Stimulated activated CD8-positive, alpha-beta memory T cell treated with anti-CD3 and anti-CD28 coated beads, Interleukin-7, amount 100 ng/mL, for 24 hours (primary cell): ENCODE measurements at places on chromosomes 16 and 17.
A peak's percentile ranks its signal among the peaks of the same experiment; 100 is the strongest.

DNA sequence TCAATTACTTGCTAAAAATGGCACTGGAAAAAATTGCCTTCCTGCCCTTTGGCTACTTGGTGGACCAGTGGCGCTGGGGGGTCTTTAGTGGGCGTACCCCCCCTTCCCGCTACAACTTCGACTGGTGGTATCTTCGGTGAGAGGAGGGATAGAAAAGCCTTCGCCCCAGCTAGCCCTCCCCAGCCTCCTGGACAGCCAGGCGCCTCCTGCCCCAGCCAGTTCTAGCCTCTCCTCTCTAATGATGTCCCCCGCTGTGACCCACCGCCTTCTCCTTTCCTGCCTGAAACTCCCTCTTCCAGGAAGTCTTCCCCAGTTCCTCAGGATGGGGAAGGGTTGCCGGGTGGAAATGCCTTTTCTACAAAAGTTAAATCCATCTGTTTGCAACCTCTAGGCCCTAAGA lies 6.2 kb downstream of the ACE start:
- DNase-seq: no peak

- no peak for DNase-seq
Observed at GRCh38 chr16:23595246-23595950, 718 bp downstream of the NDUFAB1 start.

DNA sequence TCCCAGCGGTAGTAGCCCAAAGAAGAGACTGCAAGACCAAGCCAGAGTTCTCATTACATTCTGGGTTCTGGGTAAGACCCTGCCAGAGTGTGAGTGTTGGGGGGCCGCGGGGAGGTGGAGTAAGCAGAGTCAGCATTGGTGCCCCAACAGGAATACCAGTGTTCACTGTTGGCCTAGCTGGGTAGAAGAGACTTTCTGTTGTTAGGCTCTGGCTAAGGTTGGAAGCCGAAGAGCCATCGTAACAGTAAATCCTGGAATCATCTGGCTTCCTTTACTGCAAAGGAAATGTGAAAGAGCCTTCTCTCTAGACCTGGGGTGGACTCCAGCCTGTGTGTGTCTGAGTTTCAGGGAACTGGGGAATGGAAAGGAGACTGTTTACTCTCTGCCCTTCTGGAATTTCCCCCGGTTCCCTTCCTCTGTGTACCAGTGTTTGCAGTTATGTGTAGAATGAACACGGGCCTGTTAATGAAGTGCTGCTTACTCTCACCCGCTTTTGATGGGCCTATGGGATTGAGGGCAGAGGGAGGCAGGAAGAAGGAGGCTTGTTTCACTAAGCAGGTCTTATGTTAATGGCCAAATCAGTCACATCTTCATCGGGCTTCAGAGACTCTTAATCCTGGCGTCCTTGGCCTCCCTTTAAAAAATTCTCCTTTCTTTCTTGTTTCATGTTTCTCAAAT lies 68.5 kb downstream of the WWP2 start:
- DNase-seq: no peak

DNA sequence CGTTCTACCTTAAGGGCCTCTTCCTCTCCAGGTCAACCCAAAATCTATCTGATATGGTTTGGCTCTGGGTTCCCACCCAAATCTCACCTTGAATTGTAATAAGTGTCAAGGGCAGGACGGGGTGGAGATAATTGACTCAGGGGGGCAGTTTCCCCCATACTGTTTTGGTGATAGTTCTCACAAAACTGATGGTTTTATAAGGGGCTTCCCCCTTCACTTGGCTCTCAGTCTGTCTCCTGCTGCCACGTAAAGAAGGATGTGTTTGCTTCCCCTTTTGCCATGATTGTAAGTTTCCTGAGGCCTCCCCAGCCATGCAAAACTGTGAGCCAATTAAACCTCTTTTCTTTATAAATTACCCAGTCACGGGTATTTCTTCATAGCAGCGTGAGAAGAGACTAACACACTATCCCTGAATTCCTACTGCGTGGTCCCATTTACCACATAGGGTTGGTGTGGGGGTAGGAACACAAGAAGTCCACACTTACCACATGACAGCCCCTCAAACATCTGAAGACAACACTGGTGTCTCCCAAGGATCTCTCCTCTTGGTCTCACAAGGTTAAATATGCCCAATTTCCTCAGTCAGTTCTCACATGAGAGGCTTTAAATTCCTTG lies 8.2 kb downstream of the COTL1 start:
- DNase-seq: no peak

GRCh38 chr16:28823291-28823872 lies 583 bp downstream of the ATXN2L start:
- DNase-seq: no peak

GRCh38 chr17:76207275-76208059 lies 32.8 kb downstream of the RNF157 start:
- no peak for DNase-seq

- DNase-seq: peak; percentile 22
Observed at GRCh38 chr16:67562918-67563707, 787 bp downstream of the CTCF start.

DNA sequence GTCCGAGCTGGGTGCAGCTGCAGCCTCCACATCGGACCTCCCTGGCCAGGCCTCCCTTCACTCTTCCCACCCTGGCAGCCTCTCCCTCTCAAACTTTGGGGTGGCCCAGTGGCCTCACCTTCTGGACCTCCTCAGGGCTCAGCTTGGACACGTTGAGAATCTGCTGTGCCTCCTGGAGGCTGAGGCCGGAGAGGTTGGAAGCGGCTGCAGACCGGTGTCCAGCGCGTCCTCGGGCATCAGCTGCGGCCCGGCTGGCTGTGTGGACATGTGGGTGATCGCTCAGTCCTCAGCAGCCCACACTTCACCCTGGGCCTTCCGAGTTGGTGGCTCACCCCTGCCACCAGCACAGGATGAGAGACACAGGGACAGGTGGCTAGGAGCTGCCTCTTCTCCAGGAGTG lies 9.9 kb downstream of the PAM16 start:
- no peak for DNase-seq

DNA sequence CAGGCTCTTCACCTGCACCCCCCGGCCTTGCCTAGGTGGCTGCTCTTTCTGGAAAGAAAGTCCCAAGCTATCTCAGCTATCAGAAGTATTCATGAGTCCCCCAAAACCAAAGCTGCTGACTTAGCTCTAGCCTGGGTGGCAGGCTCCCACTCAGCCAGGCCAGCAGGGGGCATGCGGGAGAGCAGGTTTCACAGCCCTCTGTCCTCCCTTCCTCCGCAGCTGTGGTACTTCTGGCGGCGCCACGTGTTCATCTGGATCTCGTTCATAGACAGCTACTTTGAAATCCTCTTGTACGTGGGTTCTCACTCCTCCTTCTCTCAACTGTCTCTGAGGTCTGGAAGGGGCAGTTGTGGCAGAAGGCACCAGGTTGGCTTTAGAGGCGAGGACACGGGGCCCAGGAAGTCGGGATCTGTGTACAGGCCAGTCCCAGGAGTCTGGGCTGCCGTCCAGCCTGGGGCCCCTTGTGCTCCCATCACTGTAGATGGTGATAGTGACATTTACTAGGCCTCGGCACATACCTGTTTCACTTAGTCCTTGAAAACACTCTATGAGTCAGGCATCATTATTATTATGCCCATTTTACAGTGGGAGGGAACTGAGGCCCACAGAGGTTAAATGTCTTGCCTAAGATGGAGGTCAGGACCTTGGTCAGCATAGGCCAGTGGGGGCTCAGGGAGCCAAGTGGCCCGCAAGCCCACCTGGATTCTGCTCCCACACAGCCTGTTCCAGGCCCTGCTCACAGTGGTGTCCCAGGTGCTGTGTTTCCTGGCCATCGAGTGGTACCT lies 12.9 kb downstream of the TRPV2 start:
- DNase-seq: no peak

- DNase-seq: no peak
Observed at GRCh38 chr17:74325376-74325742, 667 bp upstream of the KIF19 start.

DNA sequence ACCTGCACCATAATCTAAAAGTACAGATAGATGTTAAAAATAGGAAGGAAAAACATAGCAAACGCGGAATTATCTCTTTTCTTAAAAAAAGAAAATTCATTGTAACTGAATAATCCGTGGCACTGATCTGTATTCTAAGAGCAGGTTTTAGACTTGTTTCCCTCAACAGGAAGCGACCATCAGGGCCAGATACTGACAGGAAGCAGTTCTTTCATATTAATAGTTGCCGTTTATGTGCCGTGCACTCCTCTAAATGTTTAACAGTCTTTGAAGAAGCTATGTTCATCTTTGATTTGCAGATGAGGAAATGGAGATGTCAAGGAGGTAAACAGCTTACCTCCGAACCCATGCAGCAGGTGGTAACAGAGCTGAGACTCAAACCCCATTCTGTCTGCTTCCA lies 23.6 kb downstream of the DYNLRB2 start:
- DNase-seq: no peak

GRCh38 chr16:81900456-81900855 lies 110.8 kb downstream of the SDR42E1 start:
- no peak for DNase-seq

GRCh38 chr16:81518439-81518757 lies 73.8 kb downstream of the CMIP start:
- no peak for DNase-seq

DNA sequence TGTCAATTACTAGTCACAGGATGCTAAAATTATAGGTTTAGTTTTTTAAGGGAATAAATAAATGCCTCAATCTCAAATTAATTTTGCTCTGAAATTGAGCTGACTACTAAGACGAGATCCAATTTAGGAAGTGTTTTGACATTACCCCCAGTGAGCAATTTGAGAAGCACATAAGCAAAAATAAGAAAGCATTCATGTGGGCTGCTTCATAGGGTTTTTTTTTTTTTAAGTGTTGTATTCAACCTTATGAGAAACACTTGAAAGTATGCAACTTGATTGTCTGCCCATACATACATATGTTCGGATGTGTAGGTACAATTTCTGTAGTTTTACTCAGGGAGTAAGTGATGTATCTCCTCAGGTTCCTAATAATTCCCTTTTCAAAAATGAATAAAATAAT lies 77.6 kb downstream of the PRKCA start:
- DNase-seq: no peak

- no peak for DNase-seq
Observed at GRCh38 chr16:66402166-66402565, 24.9 kb upstream of the BEAN1 start.

- no peak for DNase-seq
Observed at GRCh38 chr17:69144331-69145255, 2.9 kb upstream of the ABCA6 start.

- no peak for DNase-seq
Observed at GRCh38 chr17:29825604-29826003, 104.4 kb downstream of the SSH2 start.

GRCh38 chr17:81323083-81323369 lies 27.9 kb upstream of the SLC38A10 start:
- no peak for DNase-seq

DNA sequence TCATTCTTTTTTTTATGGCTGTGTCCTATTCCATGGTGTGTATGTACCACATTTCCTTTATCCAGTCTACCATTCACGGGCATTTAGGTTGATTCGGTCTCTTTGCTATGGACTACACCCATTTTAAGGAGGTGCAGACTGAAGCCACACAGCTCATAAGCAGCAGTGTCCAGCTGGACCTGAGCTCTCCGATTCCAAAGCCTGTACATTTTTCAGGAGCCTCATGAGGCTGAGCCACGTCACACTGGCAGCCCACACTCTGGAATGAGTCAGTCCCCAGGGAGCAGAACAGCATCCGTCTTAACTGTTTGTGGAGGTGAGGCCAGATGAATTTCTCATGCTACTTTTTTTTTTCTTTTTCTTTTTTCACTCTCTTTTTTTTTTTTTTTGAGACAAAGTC lies 116.1 kb downstream of the C16orf95 start:
- DNase-seq: no peak

DNA sequence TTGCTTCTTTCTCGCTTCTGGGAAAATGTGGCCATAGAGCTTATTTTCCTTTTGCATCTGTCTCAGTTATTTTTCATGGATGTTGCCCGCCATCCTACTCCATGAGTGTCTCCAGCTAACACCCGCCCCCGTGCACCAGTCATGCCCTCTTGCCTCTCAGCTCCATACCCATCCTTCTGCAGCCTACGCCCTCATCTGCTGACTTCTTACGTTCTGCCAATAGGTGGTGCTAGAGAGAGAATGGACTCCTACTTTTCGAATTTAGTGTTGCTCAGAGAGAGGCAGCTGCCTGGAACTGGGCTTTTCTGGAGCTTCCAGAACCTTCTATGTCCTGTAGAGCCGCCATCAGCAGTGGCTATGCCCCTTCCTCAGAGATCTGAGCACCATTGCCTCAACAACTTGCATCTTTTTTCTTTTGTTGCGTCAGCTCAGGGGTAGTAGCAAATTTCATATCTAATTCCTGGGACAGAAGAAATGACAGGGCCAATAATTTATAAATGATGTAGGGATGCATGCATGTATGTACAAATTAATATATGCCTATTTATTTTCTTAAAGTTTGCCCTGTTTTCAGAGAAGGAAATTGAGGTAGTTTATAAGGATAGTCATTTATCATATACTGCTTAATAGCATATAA lies 119.7 kb upstream of the MYOCD start:
- no peak for DNase-seq

DNA sequence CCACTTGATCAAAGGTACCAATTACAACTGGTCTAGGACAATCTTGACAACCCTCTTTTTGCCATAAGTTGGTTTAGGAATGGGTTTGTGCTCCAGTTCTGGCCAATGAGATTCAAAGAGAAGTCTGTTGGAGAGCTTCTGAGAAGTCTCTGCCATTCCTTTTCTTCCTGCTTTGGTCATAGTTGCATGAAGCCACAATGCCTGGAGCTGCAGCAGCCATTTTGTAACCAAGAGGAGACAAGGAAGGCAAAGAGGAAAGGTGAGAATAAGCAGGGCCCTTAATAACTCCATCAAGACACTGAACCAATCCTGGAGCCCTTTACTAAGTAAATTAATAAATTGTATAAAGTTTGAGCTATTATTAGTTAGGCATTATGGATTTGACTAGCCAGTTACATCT lies 3.4 kb upstream of the C17orf50 start:
- DNase-seq: no peak

- no peak for DNase-seq
Observed at GRCh38 chr16:1337486-1337885, 4.0 kb downstream of the BAIAP3 start.
